ENCODE measurements at places on chromosomes 11 and 22.
A peak's percentile ranks its signal among the peaks of the same experiment; 100 is the strongest.

DNA sequence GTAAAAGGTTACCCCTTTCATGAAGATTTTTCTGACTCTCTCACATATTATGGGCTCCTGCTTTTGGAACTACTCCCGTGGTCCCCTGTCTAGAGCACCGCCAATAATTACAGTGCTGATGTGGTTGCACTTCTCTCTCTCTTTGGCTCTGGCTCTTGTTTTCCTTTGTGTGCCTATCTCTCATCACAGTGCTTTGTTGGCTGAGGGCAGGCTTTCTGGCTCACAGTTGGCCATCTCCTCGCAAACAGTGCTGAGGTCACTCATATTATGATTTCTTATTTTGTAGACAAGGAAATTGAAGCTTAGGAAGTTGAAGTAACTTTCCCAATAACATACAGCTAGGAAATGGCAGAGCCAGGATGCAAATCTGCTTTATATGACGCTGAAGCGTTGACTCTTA, 192.5 kb downstream of the DDX10 start:
- no peak for DNase-seq

GRCh38 chr11:131413217-131413616, 42.8 kb downstream of the NTM start:
- DNase-seq = no peak

GRCh38 chr11:44611687-44612434, 46.4 kb downstream of the CD82 start:
- DNase-seq = peak; percentile 22

- DNase-seq = no peak
Observed at GRCh38 chr22:23079814-23080521, 9.6 kb downstream of the GNAZ start.

- DNase-seq = peak; percentile 61
Observed at GRCh38 chr11:57800444-57801182, 39.0 kb downstream of the CTNND1 start.

DNA sequence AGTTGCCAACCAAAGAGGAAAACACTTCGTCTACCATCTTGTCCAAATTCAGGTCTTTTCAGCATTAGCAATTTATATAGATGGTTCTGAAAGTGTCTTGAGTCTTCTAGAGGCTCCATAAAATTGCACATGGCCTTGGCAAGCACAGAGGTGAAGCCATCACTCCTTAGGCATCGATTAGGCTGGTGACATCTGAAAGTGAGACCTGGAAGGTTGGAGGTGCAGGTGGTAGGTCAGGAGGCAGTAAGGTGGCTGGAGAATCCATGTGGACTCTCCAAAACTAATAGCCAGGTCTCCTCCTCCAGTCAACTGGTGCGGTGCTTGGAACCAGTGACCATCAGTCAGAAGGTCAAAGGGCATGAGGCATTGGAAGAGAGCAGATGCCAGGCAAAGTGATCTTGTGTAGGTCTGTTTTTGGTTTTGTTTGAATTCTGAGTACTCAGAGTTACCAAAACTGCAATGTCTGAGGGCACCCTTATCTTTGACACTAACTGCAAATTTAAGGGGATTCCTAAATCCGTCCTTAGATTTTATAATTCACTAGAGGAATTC, 6.6 kb upstream of the APOL2 start:
- no peak for DNase-seq

DNA sequence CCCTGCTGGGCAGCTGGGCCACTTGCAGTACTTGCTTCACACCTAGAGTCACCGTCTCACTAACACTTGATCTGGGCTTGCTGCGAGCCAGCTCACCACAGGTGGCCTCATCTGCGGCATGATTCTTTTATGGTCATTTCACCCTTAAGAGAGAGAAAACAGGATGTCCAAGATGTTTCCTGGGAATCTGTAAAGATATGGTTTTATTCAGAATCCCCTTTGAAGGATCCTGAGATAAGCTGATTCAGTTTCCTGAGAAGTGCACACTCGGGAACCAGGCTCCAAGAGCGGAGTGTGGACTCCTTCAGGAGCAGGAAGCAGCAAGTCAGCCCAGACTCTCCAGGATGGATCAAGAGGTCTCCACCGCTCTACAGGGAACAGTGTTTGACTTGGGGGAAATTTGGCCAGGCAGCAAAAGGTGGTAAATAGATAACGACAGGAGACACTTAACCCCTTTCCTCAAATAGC, 21.8 kb upstream of the TP53AIP1 start:
- DNase-seq = no peak

DNA sequence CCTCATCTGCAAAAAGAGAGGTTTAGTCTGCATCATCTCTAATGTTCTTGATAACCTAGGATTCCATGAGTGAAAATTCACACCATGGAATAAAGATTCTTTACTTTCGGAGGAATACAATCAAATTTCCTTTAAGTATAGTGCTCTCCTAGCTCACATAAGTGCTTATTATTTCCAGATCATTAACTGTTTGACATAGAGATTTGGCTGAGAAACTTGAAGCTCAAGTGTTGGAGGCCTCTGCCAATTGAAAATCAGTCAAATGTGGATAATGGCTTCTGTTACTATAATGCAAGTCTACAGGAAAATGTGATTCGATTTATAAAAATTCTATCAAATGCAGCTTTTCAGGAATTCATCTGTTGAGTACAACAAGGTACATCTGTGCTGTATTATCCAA, 144.6 kb downstream of the KIF18A start:
- no peak for DNase-seq

All from GM19239 (cell line).